Neural progenitor cell (in vitro differentiated cells): ENCODE measurements at places on chromosomes 3 and 15.

DNA sequence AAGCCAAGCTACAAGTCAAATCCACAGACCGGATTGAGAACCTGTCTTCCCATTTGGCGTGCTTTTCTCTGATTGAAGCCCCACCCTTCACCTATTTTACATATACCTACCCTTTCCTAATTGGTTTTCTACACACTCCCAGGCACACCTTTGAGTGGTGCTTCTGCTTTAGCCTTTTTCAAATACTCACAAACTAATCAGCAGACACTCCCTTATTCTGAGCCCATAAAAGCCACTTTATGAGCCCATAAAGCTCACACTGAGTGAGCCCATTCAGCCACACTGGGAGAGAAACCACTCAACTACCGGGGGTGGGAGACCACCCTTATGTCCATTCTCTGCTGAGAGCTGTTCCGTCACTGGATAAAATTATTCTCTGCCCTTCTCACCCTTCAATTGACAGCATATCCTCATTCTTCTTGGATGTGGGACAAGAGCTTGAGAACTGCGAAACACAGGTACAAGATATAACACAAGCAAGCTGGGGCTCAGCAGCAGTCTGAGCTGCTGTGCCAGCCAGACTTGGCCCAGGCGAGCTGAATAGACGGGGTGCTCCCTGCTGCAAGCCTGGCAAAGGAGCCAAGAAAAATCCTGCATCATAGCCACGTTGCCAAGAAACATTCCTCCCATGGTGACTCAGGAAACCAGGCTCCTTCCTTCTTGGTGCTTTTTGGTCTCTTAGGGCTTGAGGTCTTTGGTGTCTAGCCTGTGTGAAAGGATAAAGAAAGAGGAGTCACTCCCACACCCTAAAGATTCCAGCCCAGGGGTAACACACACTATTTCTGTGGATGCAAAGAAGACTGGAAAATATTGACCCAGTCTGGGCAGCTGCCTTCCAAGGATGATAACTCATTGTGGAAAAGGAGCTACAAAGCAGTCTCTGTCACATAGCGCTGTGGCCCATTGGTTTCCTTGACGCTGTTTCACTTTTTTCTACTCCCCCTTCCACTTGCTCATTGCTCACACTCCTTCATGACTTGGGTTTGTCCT is 609.7 kb downstream of the MCTP2 start:
- H3K27me3 ChIP-seq = peaks cover 12% of the 10 kb centered on the region
- no peak overlapping the region for H3K4me3 ChIP-seq
- H3K36me3 ChIP-seq = no peaks in the 10 kb centered on the region
- DNase-seq = no peak
- no peak overlapping the region for H3K27ac ChIP-seq

- no peaks in the 10 kb centered on the region for H3K27me3 ChIP-seq
- no peaks in the 10 kb centered on the region for H3K36me3 ChIP-seq
- no peak overlapping the region for H3K27ac ChIP-seq
- no peak for DNase-seq
- H3K4me3 ChIP-seq = no peak overlapping the region
- H3K4me1 ChIP-seq = peaks cover 36% of the 10 kb centered on the region
These were observed 81.0 kb upstream of the HES1 start for GRCh38 chr3:194054961-194055360.

DNA sequence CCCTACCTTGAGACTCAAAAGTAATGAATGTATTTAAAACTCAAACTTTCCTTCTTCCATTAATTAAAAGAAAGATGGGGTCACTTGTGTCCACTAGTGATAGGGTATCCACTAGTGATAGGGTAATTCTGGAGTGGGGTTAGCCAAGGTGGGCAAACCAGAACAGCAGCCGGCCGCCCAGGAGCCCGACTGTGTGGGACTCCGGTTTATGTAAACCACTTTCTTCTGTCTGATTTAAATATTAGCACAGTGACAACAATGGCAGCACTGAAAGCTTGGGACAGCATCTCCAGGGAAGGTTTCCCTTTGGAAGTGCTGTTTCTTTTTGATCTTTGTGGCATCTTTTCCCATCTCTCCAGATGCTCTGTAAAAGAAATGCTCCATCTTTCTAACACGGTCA is 722 bp downstream of the MYZAP start:
- peaks cover 59% of the 10 kb centered on the region for H3K27me3 ChIP-seq
- DNase-seq = no peak
- no peaks in the 10 kb centered on the region for H3K4me1 ChIP-seq
- H3K27ac ChIP-seq = no peak overlapping the region
- peak overlapping the region; percentile 59 for H3K4me3 ChIP-seq

- H3K4me3 ChIP-seq = no peak overlapping the region
- H3K27ac ChIP-seq = no peak overlapping the region
These were observed 38.5 kb downstream of the ADAMTS7 start for GRCh38 chr15:78772738-78773137.

DNA sequence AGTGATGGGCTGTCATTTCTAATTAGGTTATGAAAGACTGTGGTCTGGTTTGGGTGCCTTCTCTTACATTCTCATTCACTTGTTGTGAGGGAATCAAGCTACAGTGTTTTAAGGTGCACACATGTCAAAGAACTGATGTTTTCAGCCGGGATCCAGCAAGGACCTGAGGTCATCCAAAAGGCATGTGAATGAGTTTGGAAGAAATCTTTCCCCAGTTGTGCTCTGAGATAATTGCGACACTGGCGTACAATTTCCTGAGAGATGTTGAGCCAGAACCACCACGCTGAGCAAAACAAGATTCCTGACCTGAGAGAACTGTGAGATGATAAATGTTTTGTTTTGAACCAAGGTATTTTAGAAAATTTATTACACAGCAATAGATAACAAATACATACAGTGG is 295.3 kb upstream of the SLITRK3 start:
- H3K36me3 ChIP-seq = no peaks in the 10 kb centered on the region
- no peak overlapping the region for H3K4me3 ChIP-seq
- no peaks in the 10 kb centered on the region for H3K4me1 ChIP-seq
- no peaks in the 10 kb centered on the region for H3K27me3 ChIP-seq

- H3K4me1 ChIP-seq = no peaks in the 10 kb centered on the region
- no peaks in the 10 kb centered on the region for H3K36me3 ChIP-seq
- H3K4me3 ChIP-seq = no peak overlapping the region
- no peaks in the 10 kb centered on the region for H3K27me3 ChIP-seq
These were observed 57.8 kb upstream of the PLSCR4 start for GRCh38 chr3:146308682-146309081.

DNA sequence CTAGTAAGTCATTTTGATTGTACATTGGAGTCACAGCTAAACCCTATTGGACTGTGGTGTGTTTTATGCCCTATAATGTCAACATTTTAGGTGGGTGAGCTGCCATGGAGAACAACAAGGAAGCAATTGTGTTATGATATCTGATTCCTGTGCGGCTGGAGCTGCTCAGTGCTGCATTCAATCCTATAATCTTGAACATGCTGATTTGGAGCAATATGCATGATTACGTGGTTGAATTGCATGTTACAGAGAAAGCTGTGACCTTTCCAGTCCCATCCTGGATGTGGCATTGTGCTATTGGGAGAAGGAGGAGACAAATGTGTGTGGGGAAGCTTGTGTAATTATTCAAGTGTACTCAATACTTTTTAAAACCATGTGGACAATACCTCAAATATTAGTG is 20.1 kb upstream of the C3orf49 start:
- H3K4me3 ChIP-seq = no peak overlapping the region
- H3K4me1 ChIP-seq = no peaks in the 10 kb centered on the region
- no peak for DNase-seq
- no peaks in the 10 kb centered on the region for H3K36me3 ChIP-seq

DNA sequence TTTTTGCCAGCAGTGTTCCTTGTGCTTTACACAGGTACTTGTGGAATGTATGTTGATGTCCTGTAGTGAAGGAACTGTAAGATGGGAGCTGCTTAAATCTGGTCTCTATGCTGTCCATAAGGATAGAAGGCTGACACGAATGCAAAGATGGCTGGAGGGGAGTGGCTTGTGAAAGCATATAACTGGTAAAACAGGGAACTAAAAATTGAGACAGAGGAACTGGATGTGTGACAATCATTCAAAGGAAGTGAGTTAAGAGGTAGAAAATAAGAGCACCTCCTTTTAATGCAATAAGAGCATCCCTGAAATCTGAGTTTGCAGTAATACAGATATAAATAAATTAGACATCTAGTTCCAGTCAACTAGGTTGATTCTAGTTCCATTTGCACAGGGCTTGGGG is 35.2 kb downstream of the RNF13 start:
- DNase-seq = no peak
- no peaks in the 10 kb centered on the region for H3K36me3 ChIP-seq
- no peaks in the 10 kb centered on the region for H3K27me3 ChIP-seq
- H3K4me3 ChIP-seq = no peak overlapping the region

- H3K27ac ChIP-seq = no peak overlapping the region
- H3K27me3 ChIP-seq = peaks cover 18% of the 10 kb centered on the region
- no peaks in the 10 kb centered on the region for H3K36me3 ChIP-seq
- H3K4me3 ChIP-seq = no peak overlapping the region
- no peak for DNase-seq
- peaks cover 48% of the 10 kb centered on the region for H3K4me1 ChIP-seq
These were observed 1.2 kb downstream of the CALML4 start for GRCh38 chr15:68203956-68204355.

- H3K4me3 ChIP-seq = no peak overlapping the region
- no peaks in the 10 kb centered on the region for H3K36me3 ChIP-seq
- H3K4me1 ChIP-seq = peaks cover 9% of the 10 kb centered on the region
- H3K27me3 ChIP-seq = no peaks in the 10 kb centered on the region
These were observed 520.1 kb downstream of the ROBO1 start for GRCh38 chr3:79247725-79248043.

DNA sequence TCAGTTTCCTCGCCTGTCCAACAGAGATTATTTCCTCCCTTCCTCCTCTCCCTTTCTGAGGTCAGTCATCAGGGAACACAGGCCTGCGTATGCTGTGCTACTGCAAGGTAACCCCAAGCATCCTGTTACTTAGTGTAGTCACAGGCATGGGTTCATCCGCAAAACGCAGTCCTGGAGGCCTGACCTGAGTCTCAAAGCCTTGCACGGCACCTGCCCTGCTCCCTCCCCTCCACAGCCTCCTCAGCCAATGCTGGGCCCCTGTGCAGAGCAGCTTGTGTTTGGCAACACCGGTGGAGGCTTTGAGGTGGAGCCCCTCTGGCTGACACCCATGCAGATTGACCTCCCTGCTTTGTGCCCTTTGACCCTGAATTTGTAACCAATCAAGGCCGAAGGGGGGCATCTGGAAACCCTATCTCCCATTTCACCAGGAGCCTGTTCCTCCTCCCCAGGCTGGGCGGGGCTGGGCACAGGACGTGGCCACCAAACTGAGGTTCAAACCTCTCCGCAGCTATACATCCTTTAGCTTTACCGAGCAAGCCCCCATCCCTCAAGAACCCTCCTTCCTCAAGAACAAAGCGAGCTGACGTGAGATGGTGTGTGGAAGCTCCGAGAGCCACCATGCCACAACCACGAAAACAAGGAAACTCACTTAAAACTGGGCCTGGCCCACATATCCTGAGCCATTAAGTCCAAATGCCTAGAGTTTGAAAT is 21.5 kb downstream of the TKT start:
- H3K4me3 ChIP-seq = no peak overlapping the region
- H3K27me3 ChIP-seq = no peaks in the 10 kb centered on the region
- H3K36me3 ChIP-seq = no peaks in the 10 kb centered on the region
- no peak overlapping the region for H3K27ac ChIP-seq
- no peaks in the 10 kb centered on the region for H3K4me1 ChIP-seq

DNA sequence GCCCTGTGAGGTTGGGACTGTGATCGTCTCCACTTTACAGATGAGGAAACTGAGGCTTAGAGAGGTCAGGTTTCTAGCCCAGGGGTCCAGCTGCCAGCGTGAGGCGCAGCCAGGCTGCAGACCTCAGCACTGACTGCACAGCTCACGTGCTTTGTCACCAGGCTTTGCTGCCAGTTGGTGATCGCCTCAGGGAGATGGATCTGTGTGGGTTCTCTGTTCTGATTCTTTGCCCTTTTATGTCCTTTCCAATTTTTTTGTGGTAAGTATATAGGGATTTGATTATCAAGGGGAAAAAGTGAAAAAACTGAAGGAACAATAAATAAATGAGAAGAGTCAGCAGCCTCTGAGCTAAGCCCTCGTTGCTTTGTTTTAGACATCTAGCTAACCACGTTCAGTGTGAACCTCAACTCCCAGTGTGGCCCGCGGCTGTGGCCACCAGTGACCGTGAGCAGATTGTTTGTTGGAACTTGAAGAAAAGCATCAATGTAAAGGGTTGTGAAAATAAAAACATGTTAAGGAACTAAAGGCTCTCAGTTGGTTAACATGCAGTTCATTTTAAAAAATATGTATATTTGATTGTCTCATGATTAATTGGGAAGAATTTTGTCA is 117.6 kb downstream of the PDE8A start:
- H3K4me3 ChIP-seq = no peak overlapping the region
- H3K36me3 ChIP-seq = no peaks in the 10 kb centered on the region
- DNase-seq = no peak
- no peak overlapping the region for H3K27ac ChIP-seq
- no peaks in the 10 kb centered on the region for H3K4me1 ChIP-seq
- no peaks in the 10 kb centered on the region for H3K27me3 ChIP-seq

DNA sequence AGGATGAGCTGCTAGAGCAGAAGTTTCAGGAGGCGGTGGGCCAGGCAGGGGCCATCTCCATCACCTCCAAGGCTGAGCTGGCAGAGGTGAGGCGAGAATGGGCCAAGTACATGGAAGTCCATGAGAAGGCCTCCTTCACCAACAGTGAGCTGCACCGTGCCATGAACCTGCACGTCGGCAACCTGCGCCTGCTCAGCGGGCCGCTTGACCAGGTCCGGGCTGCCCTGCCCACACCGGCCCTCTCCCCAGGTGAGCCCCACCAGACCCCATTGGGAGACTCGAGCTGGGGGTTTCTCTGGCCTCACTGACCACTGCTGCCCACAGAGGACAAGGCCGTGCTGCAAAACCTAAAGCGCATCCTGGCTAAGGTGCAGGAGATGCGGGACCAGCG is 28.0 kb downstream of the PTPN23 start:
- DNase-seq = no peak
- no peaks in the 10 kb centered on the region for H3K36me3 ChIP-seq
- no peak overlapping the region for H3K27ac ChIP-seq

- no peaks in the 10 kb centered on the region for H3K36me3 ChIP-seq
- DNase-seq = no peak
- H3K27ac ChIP-seq = no peak overlapping the region
- no peaks in the 10 kb centered on the region for H3K27me3 ChIP-seq
- peaks cover 14% of the 10 kb centered on the region for H3K4me1 ChIP-seq
- no peak overlapping the region for H3K4me3 ChIP-seq
These were observed 12.1 kb downstream of the GAP43 start for GRCh38 chr3:115635406-115635805.

GRCh38 chr3:15063238-15063637 is 1.9 kb downstream of the MRPS25 start:
- H3K4me3 ChIP-seq = no peak overlapping the region
- H3K27ac ChIP-seq = no peak overlapping the region
- no peak for DNase-seq
- H3K4me1 ChIP-seq = peaks cover 14% of the 10 kb centered on the region
